Stimulated activated CD8-positive, alpha-beta memory T cell treated with anti-CD3 and anti-CD28 coated beads, Interleukin-4, amount 100 ng/mL, for 1 hour (primary cell): ENCODE measurements at places on chromosomes 13 and 19.

DNA sequence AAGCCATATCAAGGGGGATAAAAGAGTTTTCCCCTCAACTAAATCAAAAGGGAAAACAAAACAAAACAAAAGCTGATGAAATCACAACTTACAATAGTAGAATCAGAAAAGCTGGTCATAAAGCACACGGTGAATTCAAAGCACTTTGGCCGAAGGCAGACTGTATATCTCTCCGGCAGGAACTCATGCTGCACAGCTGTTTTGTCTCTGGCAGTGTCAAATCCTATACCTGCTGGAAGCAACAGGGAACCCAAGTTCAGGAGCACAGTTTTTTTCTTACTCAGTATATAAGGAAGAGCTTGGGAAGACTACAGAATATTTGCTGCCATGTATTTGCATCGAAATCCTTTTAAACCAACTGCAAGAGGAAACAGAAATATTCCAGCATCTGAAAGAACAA lies 213.7 kb downstream of the RFC3 start:
- no peak for DNase-seq

DNA sequence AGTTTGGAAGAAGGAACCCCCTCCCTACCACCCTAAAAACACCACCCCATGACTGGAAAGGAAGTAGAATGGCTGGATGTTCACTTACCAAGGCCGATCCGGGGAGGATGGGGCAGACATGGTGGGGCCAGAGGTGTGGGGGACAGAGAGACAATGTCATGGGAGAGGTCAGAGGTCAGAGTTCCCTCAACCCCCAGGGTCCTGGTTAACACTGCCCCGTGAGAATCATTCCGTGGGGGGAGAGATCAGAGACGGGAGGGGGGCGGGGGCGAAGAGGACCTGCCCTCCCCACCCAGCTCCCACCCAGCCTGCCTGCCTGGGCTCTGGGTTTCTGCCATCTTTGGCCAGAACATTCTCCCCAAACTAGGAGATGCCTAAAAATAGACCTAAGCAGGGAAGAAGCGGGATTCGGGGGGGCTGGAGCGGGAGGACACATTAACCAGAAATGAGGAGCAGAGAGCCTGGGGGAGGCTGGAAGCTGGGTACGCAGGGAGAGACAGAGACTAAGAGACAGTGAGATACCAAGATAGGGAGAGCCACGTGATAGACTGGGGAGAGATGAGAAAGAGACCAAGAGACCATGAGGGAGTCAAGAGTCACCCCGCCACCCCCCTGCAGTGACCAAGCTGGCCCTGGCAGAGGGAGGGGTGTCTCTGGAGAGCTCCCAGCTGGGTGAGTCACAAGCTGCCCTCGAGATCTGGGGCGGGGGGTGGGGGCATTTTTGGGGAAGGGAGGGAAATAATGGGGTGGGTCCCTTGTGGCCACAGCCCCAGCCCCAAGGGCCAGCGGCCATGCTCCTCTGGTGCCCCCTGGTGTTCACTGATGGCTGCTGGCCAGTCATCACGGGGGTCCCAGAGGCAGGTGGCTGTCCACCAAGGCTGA lies 6.1 kb upstream of the KANK2 start:
- DNase-seq, result no peak

DNA sequence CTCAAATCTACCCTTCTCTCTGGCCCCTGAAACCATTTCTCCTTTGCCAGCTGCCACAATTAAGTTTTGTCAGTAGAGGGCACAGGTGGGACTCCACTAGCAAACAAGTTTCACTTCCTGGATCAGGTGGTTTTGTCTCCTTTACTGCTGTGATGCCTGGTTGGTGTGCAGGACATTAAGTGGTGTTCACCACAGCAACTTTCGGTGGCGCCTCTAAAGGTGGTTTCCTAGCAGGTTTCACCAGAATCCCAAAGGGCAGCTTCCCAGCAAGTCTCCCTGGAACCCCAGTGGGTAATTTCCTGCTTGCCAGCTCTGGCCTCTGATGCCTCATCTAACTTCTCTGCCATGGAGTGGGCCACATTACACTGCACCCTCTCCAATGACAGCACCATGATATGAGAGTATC lies 16.6 kb downstream of the MED4 start:
- no peak for DNase-seq

GRCh38 chr19:1063909-1064660 lies 2.9 kb upstream of the ARHGAP45 start:
- DNase-seq, result no peak

GRCh38 chr19:49119411-49120324 lies at the start of gene PPFIA3:
Gene PPFIA3 (plus strand): TSS chr19:49119544. CDS start chr19:49127874, 8,330 bp downstream.
- no peak for DNase-seq

- DNase-seq, result no peak
Measured at GRCh38 chr13:112777637-112778406, 88.0 kb downstream of the ATP11A start.

DNA sequence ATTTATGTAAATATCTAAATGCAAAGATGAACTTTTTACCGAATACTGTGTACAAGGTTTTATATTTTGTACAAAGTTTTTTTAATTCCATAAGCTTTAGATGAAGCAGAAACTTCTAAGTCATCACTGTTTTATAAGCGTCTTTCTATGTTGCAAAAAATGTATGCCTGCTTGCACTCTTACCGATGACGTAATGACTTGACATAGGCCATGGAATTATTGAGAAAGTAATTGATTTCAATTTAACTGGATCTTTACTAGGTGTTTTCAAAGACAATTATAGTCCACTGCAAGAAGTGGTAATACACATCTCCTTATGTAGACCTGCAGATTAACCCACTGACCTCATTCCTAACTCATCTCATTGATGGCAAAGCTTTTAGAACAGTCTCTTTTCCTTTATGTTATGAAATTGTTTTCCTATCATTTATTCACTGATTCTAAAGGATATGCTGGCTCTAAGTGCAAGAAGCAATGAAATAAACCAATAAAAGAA lies 10.4 kb downstream of the DACH1 start:
- no peak for DNase-seq

GRCh38 chr13:72849571-72849970 lies 67.6 kb downstream of the PIBF1 start:
- DNase-seq, result no peak

GRCh38 chr13:58542530-58542929 lies 911.0 kb downstream of the PCDH17 start:
- DNase-seq, result no peak

GRCh38 chr19:3029065-3029923 lies at the start of gene TLE2:
Gene TLE2 (minus strand): TSS chr19:3029280. CDS start chr19:3028904, 376 bp downstream.
- DNase-seq, result no peak

DNA sequence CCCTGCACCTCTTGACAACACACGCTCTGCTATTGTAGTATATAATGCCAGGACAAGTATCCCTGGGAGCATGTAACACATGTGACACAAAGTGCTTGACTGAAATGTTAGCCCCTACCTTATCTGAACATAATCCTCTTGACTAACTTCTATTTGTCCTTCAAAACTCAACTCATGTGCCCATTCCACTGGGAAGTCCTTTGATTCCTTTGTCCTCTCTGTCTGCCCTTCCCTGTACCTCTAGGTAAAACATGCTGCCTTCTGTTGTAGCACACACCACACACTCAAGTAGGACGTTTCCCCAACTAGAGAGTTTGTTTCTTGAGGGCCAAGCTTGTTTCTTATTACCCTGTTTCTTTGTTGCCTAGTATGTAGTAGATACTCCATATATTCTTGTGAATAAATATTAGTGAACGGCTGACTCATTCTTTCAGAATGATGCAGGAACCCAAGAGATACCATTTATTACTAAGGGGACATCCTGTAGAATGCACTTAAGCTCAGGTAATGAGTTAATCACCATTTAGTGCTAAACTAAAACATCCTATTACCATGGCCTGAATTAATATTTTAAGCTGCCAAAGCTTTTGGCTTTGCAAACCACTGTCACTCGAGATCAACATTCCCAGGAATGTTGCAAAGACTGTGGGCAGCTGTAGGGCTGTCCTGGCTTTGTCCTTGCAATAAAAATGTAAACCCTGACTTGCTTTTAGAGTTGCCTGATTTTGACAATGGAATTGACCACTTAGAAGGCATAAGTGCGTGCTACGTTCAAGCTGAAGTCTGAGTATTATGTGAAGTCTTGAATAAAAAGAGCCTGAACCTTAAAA lies 313.4 kb downstream of the COG6 start:
- no peak for DNase-seq

- DNase-seq, result no peak
Measured at GRCh38 chr19:47097396-47098201, 16.0 kb downstream of the ZC3H4 start.

GRCh38 chr13:72754111-72754510 lies 26.4 kb downstream of the BORA start:
- DNase-seq, result no peak

GRCh38 chr19:1840541-1841115 lies 7.7 kb downstream of the REXO1 start:
- DNase-seq, result no peak
